ENCODE measurements at places on chromosomes 6 and 20. TPM values are rescaled to one million over a fixed set of nuclear protein-coding genes. Genes with fewer than 3 reads are reported as not detected.

The EYA4 gene
- 0.49 TPM for total RNA-seq

The TTBK1 gene
- total RNA-seq, result 0.07 TPM

The POM121L2 gene
- not detected for total RNA-seq

GRCh38 chr20:36493051-36493800 is 48.1 kb upstream of the MYL9 start:
- H3K4me3 ChIP-seq, result no peak overlapping the region
- peaks cover 17% of the 10 kb centered on the region for H3K4me1 ChIP-seq
- no peaks in the 10 kb centered on the region for H3K27me3 ChIP-seq
- H3K27ac ChIP-seq, result no peak overlapping the region
- peak; percentile 29 for DNase-seq

DNA sequence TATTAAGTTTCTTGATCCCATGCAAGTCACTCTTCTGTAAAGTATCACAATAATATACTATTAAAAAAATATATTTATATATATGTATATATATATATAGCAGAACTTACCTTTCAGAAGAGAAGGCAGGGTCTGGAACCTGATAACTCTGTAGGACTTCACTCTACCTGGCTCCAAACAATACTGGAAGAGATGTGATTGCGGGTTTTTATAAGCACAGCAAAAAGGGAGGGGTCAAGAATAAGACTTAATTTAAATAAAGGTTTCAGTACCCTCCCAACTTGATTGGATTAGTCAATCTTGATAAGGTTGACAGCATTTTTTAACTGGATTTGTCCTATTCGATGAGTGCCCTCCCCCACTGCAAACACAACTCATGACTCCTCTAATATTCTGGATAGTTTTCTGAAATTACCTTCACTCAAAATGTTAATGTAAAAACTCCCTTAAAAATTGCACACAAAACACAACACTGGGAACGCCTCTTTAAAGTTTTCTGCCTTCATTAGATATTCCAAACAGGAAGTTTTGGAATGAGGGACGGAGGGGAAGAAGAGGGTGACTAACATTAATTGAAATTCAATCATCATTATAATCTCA is 4.0 kb upstream of the ZNF217 start:
- no peaks in the 10 kb centered on the region for H3K27me3 ChIP-seq
- no peak overlapping the region for H3K4me3 ChIP-seq
- no peak overlapping the region for H3K27ac ChIP-seq
- H3K36me3 ChIP-seq, result no peaks in the 10 kb centered on the region
- peaks cover 14% of the 10 kb centered on the region for H3K4me1 ChIP-seq
- DNase-seq, result no peak

- H3K27ac ChIP-seq, result peak overlapping the region; percentile 55
- H3K27me3 ChIP-seq, result no peaks in the 10 kb centered on the region
- peaks cover 36% of the 10 kb centered on the region for H3K36me3 ChIP-seq
- peaks cover 14% of the 10 kb centered on the region for H3K4me1 ChIP-seq
Measured at GRCh38 chr6:132820629-132821381, 6.4 kb downstream of the RPS12 start.
